ENCODE measurements at places on chromosomes 16 and 17.

GRCh38 chr17:59311051-59311468 is 20.4 kb upstream of the YPEL2 start:
- DNase-seq: peak; percentile 20

DNA sequence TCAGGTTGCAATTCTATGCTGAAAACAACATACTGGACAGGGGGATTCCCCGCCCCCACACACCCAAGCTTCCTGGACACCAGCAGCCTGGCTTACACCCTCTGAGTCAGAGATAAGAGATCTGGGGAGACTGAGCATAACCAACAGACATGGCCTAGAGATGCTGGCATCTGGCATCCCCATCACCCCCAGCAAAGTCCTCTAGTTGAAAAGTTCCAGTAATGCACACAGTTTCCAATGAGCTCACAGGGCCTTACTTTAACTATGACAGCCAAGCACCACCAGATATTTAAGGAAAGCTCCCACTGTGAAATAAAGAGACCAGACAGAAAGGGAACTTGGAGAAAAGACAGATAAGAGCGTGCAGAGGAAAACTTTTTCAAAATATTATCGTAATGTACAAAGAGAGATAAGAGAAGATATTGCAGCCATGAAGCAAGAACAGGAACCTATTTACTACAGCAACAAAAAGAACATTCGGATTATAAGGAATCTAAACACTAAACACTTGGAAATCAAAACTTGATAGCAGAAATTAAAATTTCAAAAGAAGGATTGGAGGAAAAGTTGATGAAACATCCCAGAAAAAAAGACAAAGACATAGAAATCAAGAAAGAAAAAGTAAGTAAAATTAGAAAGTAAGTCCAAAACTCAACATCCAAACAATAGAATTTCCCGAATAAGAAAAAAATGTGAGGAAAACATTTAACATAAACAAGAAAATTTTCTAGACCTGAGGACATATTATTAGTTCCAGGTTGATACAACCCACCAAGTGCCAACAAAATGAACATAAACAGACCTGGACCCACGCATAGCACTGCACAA is 17.2 kb upstream of the ALOX15 start:
- peak; percentile 78 for DNase-seq

DNA sequence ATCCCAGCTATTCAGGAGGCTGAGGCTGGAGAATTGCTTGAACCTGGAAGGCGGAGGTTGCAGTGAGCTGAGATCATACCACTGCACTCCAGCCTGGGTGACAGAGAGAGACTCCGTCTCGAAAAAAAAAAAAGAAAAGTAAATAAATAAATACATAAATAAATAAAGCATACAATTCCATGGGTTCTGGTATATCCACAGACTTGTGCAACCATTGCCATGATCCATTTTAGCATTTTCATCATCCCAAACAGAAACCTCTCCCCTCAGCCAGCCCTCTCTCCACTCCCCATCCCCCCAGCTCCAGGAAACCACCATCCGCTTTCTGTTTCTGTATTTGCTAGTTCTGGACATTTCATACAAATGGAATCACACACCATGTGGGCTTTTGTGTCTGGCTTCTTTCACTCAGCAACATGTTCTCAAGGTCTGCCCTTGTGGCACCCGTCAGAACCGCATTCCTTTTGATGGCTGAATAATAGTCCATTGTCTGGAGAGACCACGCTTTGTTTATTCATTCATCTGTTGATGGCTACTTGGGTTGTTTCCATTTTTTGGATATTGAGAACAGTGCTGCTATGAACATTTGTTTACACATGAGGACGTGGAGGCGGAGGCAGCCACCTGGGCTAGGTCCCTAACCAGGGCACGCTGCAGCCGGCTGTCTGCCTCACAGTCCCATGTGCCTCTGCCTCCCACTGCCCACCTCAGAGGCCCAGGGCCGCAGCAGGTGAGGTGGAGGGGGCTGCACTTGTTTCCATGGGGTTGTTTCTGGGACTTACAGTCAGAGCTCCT is 76.2 kb downstream of the NT5M start:
- no peak for DNase-seq

DNA sequence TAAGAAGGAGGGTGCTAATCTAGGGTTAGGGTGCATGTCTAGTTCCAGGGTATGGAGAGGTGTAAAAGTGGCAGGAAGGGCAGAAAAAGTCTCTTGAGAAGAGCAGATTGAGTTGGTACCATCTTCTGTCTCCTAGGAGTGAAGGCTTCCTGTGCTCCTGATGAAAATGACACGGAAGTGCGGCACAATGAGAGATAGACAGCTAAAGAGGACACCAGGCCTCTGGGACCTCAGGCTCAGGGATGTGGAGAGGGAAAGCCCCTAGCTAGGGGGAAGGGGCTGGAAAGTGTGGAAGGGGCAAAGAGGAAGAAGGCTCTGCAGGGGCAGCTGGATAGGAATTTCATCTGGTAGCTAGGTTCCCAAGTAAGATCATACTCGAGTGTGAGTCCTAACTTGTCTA is 498.3 kb upstream of the EEF2KMT start:
- no peak for DNase-seq

DNA sequence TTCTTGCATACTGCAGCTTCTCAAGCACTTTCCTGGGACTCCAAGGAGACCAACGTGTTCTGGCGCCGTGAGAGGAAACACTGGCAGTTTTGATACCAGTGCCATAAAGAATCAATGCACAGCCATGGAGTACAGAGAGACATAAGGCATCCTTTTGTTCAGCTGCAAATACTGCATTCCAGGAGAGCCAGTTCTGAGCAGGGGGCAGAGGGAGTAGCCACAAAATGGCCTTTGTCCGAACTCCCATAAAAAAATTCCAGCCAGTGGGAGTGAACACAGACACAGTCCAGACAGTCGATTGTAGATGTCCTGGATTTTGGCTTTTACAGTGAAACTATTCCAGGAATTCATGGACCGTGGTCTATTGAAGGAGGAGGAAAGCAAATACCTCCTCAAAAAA is 36.2 kb upstream of the TEKT3 start:
- DNase-seq: no peak

GRCh38 chr17:17066021-17066420 is 23.8 kb downstream of the MPRIP start:
- DNase-seq: no peak

DNA sequence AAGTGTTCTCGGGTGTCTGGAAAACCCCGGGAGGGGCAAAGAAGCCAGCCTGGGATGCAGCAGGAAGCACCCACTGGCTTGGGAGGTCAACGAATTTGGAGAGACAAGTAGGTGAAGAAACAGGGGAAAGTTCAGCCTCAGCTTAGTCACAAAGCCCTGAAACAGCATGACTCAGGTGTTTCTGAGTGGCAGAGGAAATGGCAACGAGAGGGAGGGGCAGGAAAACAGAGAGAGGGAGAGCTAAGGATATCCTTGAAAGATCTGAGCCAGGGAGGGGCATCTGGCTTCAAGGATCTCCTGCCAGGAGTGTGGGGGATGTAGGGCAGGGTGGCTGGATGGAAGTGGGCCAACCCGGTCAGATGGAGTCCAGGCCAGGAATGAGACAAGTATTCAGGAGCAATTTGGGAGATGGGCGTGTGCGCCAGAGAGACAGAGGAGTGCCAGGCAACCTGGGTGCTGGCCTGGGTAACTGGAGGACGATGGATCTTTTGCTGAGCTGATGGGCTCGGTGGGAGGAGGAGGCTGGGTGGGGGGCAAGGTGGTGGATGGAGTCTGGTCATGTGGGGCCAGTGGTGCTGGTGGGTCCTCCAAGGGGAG is 27.2 kb downstream of the ABCC3 start:
- DNase-seq: peak; percentile 17

DNA sequence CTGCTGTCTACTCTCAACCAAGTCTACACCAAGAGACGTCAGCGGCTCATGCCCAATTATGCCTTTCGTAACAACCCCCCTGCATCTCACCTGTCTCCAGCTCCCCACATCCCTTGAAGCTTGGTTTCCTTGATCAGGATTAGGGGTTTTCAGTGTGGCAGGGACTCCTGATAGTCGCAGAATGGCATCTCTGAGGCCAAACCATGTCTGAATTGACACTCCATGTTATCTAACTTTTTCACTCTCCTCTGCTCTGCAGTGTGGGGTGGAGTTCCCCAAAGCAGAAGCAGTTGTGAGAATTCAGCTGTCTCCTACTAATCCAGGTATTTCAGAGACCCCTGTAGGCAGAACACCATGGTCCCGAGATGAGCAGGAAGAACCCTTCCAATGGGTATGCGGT is 5.6 kb upstream of the AHSP start:
- no peak for DNase-seq

GRCh38 chr17:27445971-27446370 is 10.3 kb upstream of the KSR1 start:
- no peak for DNase-seq

DNA sequence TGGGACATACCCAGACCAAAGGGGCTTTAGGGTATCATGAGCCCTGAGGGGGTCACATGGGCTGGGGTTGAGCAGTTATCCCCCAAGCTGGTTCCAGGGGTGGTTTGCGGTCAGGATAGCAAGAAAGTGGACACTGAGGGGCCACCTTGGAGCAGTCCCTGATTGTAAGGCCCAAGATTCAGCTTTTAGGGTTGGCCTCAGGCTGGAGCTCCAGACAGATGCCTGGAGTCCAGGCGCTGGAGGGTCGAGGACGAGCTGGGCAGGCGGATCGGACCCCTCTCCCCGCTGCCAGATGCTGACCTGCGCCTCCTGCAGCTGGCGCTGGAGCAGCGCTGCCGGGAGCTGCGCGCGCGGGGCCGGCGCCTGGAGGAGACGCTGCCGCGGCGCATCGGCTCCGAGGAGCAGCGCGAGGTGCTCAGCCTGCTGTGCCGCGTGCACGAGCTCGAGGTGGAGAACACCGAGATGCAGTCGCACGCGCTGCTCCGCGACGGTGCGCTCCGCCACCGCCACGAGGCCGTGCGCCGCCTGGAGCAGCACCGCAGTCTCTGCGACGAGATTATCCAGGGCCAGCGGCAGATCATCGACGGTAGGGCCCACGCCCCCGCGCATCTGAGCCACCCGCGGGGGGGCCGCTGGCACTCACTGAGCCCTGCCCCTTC is 10.0 kb downstream of the BTBD17 start:
- no peak for DNase-seq

DNA sequence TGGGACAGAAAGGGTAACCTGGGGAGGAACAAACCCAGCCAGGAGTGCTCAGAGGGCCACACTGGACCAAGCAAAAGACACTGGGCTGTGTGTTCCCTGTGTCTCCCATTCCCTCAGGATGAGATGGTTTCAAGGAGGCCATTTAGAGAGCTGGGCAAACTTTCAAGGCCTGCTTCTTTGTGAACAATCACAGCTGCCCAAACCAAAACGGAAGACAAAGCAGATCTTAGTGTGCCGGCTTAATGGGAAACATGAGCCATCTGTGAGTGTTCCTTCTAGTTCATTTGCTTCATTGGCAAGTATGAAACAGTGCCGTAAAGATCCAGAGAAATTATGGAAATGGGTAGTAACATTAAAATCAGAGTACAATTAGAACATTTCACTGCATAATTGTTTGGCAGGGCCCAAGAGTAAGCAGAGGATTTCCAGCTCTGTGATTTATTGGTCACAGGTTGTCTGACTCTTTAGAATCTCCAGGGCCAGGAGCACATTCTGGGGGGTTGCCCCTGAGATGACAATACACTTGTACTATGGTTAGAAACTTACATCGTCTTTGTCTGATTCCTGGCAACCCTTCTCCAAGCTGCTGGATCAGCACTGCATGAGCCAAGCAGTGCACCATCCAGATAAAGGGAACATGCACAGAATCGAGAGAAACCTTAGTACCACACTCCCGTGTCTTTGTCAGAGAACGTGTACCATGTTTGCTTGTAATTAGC is 412.1 kb downstream of the RBFOX1 start:
- DNase-seq: no peak

- no peak for DNase-seq
Observed at GRCh38 chr16:82567175-82567574, 59.6 kb upstream of the CDH13 start.

DNA sequence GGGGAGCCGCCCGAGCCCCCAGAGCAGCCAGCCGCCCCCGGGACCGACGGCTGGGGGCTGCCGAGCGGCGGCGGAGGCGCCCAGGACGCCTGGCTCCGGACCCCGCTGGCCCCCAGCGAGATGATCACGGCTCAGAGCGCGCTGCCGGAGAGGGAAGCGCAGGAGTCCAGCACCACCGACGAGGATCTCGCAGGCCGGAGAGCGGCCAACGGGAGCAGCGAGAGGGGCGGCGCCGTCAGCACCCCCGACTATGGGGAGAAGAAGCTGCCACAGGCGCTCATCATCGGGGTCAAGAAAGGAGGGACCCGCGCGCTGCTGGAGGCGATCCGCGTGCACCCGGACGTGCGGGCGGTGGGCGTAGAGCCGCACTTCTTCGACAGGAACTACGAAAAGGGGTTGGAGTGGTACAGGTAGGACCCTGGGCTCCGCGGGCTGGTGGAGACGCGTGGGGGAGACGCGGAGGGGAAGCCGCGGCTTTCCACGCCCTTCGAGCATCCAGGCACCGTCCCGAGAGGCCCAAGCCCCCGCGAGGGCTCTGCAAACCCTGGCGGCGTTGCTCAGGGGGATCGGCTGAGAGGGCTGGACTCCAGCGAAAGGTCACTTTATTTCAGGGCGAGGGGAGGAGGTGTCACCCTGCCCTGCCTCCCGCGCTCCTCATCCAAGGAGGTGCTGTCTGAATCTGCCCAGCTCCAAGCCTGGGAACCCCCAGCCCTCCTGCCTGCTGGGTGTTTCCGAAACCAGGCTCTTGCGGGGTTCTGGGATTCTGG is 1.2 kb downstream of the HS3ST4 start:
- DNase-seq: no peak

DNA sequence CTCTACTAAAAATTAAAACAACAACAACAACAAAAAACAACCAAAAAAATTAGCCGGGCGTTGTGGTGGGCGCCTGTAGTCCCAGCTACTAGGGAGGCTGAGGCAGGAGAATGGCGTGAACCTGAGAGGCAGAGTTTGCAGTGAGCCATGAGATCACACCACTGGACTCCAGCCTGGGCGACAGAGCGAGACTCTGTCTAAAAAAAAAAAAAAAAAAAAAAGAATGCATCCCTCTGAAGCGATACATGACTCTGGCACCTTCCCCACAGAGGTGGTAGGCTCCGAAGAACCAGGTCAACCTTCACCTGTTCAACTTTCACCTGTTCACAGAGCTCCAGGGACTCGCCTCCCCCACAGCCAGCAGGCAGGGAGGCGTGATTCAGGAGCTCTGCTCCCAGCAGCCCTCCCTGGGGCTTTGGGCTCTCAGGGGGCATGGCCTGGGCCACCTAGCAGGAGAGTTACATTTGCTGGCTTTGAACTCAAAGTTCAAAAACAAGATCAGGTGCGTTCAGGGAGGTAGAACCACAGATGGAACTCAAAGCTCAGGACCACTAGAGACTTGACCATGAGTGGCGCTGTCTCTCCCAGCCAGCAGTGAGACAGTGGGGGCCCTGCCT is 5.6 kb downstream of the VAC14 start:
- no peak for DNase-seq

DNA sequence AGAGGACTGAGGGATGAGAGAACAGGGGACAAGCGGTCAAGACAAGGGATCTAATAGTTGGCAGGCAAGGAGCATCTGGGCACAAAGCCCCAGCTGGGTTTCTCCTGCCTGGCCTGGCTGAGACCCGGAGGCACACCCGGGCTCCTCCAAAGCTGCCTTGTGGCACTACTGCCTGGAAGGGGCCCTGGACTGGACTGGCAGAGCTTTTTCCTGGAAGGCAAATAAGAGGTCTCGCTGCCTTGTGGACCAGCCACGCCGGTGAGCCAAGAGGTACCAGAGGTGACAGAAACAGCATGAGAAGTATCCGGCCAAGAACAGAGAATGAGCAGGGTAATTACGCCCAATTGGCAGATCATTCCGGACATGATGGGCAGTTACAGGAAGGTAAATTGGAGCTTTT is 64.6 kb downstream of the GTF3C1 start:
- no peak for DNase-seq

- DNase-seq: no peak
Observed at GRCh38 chr17:73365906-73366623, 54.3 kb upstream of the CDC42EP4 start.

- peak; percentile 76 for DNase-seq
Observed at GRCh38 chr16:11076259-11077018, 132.1 kb downstream of the CLEC16A start.
